ENCODE measurements at places on chromosomes 3 and 15. TPM values are rescaled to one million over a fixed set of nuclear protein-coding genes. Genes with fewer than 3 reads are reported as not detected.

GRCh38 chr15:99929266-99929665 lies 196.0 kb upstream of the LYSMD4 start:
- DNase-seq, result no peak

CILP gene
- total RNA-seq, result 14.7 TPM

TGM5 gene
- not detected for total RNA-seq

- DNase-seq, result no peak
These were observed 6.3 kb upstream of the NCBP2 start for GRCh38 chr3:196948442-196949284.

- DNase-seq, result no peak
These were observed 47.0 kb downstream of the MAP2K1 start for GRCh38 chr15:66433726-66434125.

DNA sequence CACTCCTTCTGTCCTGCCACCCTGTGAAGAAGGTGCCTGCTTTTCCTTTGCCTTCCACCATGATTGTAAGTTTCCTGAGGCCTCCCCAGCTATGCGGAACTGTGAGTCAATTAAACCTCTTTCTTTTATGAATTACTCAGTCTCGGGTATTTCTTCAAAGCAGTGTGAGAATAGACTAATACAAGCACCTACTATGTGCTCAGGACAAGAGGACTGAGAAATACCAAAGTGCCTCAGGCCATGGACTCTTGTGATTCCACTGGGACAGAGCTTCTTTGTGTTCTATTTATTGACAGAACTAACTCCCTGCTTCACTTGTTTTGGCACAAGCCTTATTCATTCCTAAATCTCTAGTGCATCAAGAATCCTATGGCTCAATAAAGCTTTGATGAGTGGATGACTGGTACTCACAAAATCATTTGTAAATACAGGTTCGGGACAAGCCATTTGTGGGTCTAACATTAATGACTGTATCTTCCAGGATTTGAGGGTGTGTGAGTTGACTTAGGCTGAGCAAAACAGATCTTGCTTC lies 204.2 kb downstream of the PDCD6IP start:
- no peak for DNase-seq

DNA sequence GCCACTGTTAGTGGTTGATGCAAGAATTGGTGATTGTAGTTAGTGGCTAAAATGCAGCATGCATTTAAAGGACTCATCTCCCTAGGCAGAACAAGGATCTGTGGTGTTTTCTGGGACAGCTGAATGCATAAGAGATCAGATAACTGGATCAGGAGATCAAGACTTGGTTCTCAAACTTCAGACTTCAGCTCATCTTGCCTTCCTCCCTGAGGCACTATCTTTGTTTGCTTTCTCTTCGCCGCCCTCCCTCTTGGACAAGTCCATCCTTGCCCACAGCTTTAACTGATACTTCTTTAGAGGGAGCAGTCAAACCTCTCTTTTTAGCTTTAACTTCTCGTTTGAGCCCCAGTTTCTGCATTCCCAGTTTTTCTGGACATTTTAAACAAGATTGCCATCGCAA lies 195.4 kb upstream of the TPRG1 start:
- no peak for DNase-seq

- DNase-seq, result no peak
These were observed 56.3 kb downstream of the CCR4 start for GRCh38 chr3:33007776-33008175.

GREM1 gene
- total RNA-seq, result 9.1 TPM

GOLGA8M gene
- total RNA-seq, result 1.3 TPM

GRCh38 chr3:23576379-23576959 lies 229.3 kb upstream of the UBE2E1 start:
- DNase-seq, result no peak

Measured in mucosa of descending colon (tissue), 3 donors.